B cell (primary cell): ENCODE measurements at places on chromosomes 3 and 15.

GRCh38 chr15:23532024-23532423 lies 33.5 kb upstream of the MKRN3 start:
- DNase-seq: no peak

GRCh38 chr3:190533511-190534281 lies 19.8 kb downstream of the IL1RAP start:
- DNase-seq: no peak

DNA sequence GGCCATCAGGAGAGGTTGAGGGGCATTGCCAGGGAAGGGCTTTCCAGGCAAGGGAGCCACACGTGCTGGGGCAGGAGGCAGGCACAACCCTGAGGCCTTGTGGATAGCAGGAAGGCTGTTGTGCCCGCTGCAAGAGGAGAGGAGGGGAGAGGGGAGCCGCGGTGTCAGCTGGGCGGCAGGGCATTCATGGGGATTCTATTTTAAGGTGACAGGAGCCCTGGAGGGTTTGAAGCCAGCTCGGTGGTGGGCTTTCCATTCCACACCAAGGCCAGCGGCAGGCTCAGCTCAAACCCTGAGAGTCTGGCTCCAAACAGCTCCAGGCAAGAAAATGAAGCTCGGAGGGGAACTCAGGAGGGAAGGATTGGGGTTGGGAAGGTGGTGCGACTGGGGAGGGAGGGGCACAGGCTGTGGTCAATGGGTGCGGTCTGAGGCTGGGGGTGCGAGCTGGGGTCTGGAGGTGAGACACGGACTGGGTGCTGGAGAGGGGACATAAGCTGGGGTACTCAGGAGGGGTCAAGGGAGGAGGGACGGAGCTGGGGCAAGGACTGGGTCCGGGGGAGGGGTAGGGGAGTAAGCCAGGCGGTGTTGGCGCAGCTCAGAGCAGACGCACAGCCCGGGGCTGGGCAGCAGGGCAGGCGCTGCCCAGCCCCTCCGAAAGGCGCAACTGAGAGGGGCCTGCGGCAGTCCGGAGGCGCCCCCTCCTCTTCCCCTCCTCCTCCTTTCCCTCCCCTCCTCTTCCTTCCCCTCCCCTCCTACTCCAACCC lies 43.4 kb downstream of the TPRA1 start:
- DNase-seq: peak; percentile 26

- DNase-seq: no peak
Observed at GRCh38 chr3:155032918-155033317, 47.2 kb upstream of the MME start.

DNA sequence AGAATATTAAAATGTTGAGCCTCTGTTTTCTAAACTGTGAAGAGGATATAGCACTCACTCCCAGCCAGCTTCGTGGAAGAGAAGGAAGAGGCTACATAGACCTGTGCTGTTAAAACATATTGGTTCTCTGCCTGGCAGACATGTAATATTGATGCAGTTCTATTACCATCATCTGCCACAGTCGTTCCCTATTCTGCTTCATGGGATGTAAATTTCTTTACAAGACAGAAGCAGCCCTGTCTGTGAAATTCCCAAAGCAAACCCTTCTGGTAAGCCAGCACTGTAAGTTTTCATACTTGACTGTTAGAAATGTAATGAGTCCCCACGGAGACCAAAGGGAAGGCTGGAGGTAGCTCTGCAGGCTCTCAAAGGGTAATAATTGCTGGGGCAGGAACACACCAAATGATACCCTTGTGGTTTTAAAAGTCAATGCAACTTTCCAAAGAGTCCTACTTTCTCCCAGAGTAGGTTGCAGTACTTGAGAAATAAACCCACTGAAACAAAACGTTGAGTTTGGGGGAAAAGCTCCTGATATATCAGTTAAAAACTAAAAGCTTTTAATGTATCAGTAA lies 129.9 kb upstream of the HES1 start:
- no peak for DNase-seq

DNA sequence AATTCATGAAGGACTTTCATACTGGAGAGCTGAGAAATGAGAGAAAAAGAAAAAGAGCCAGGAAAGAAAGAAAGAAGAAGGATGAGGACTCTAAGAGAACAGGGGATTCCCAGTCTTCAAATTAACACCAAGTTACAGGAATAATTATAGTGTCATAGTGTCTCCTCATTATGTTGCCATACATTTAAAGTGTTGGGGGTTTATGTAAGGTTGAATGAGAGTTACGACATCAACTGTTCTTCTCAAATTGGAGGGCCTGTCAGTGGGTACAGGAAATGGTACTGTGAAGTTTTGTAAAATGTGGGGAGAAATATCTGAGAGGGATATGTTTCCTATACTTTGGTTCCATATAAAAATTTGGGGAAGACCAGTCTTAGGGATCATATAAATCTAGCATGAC lies 12.3 kb upstream of the CD200 start:
- DNase-seq: no peak

DNA sequence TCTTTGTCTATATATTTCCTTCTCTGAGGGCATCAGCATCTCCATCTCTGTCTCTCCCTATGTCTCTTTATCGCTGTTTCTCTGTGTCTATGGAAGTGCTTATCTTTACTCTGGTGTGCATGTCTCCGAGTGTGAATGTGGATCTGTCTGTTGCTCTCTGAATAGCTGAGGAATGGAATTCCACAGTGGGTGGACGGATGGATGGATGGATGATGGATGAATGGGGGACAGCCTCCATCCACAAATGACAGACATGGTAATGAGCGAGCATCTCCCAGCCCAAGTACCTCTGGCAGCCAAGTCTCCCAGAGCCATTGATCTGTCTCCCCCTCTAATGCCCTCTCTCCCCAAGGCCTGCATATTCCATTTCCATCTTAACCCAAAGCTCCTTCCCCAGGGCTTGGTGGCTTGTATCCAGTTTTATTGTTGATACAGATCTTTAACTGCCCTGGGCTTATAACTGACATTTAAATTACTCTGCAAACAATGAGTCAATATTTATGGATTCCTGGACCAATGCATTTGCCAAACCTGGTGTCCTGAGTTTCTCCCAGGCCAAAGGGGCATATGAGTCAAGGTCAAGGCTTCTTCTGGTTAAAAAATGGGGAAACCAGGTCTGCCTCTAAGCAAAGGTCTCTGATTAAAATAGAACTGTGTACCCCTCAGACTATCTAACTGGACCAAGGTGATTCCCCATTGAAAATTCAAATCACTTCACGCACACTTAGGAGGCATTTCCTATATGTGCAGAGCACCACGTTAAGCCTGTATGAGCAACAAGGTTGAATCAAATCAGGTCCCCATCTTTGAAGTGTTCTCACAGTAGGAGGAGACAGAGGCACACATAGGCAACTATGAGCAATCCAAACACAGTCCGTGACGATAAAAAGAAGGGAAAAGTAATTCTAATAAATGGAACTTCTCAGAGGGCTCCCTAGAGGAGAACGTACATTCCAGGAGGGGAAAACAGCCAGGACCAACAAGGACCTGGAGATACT lies 109.9 kb downstream of the TLE3 start:
- DNase-seq: no peak

GRCh38 chr3:197878427-197878826 lies 71.6 kb upstream of the RPL35A start:
- no peak for DNase-seq

- DNase-seq: no peak
Observed at GRCh38 chr3:180829409-180830405, 82.8 kb upstream of the FXR1 start.

DNA sequence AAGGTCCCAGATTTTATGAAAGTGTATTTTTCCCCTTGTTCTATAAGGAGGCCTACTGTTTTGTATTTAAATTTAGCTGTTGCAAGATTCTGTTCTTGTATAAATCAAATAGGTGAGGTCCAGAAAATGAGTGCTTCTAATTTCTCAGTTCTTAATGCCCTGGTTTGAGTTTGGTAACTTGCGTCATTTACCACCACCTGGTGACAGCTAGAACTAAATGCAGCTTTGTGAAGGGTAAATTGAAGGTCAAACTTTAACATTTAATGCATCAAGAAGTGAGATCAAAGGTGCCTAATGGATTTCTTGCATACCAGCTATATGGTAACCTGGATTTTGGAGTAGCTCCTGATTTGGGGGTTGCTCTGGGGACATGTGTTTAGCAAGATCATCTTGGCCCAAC lies 50.7 kb upstream of the POLR2M start:
- peak; percentile 14 for DNase-seq

GRCh38 chr3:65837604-65838003 lies 201.1 kb downstream of the MAGI1 start:
- DNase-seq: no peak

GRCh38 chr3:152388631-152389030 lies 119.9 kb downstream of the MBNL1 start:
- DNase-seq: no peak

- no peak for DNase-seq
Observed at GRCh38 chr3:187520027-187520945, 149.9 kb downstream of the SST start.

GRCh38 chr3:127560051-127560787 lies 30.3 kb downstream of the TPRA1 start:
- DNase-seq: no peak

- no peak for DNase-seq
Observed at GRCh38 chr15:63452552-63453136, 51.7 kb upstream of the USP3 start.

- DNase-seq: no peak
Observed at GRCh38 chr15:72825829-72826228, 42.3 kb upstream of the ADPGK start.

GRCh38 chr15:60734851-60735250 lies 255.9 kb upstream of the ICE2 start:
- DNase-seq: no peak

GRCh38 chr15:45185903-45186770 lies 1.6 kb downstream of the SHF start:
- no peak for DNase-seq

- DNase-seq: no peak
Observed at GRCh38 chr3:53384465-53385423, 37.4 kb upstream of the DCP1A start.

DNA sequence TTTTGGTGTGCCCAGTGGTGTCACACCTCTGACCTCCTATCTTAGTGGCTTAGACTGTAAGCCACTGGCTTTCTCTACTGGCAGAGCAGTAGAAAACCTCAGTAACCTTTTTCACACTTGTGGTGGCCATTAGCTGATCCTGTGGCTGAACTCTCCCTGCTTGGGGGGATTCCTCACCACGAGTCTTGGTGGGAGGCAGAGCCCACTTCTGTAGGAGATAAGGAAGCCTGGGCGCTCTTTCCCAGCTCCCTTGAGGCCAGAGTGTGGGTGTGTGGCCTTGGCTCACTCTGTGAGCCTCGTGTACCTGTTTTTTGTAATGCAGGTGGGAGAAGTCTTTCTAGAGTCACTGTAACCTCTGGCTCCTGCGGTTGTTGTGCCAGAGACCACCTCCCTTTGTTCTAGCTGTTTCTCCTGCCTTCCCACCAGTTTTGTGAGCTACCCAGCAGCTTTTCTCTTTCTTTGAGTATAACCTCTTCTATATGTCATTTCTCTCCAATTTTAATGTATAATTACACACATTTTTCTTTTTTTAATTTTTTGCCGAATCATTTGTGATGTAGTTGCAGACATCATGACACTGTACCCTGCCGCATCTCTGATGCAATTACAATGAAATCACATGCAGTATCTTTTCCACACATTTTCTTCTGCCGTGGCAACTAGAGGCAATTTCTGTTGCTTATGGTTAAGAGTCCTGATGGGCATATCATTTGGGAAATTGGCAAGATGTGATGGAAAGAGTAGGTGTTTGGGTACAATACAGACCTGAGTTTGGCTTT lies 13.8 kb downstream of the XCR1 start:
- no peak for DNase-seq

DNA sequence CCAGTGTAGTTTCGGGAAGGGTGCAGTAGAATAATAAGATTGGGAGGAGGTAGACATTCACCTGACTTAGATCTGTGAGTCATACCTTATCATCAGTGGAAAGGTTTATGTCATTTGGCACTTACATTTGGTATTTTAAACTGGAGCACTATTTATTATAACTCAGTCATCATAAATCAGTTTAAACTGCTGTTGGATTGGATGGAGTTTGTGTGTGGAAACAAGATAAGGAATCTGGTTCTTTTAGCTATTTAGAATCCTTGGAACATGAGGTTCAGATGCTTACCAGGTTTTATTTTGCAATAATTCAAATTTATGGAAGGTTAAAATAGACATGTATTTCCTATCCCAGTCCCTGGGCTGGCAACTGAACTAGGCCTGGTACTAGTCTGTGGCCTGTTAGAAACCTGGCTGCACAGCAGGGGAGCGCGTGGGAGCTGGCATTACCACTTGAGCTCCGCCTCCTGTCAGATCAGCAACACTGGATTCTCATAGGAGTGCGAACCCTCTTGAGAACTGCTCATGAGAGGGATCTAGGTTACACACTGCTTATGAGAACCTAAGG lies 34.5 kb downstream of the ZFAND6 start:
- DNase-seq: no peak

DNA sequence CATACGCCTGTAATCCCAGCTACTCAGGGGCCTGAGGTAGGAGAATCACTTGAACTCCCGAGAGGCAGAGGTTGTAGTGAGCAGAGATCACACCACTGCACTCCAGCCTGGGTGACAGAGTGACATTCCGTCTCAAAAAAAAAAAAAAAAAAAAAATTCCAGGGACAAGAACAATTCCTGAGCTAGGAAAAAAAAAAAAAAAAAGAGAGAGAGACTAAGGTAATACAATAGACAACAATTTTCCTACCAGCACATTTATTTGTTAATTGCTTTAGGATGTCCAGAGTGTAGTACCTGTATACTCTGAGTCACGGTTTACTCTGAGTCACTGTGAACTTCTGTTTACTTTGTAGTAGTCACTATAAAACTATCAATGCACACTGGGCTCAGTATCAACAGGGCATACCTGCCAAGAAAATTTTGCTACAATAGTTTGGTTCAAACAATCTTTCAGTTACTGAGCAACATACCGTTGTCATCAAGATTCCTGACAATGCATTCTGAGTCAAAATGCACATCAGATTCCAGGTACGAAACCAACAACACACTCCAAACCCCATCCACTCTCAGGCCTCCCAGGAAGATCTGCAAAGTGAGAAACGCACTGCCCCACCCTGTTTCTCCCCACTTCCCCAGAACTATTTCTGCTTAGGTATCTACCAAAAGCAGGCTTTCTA lies 28.3 kb downstream of the IGF2BP2 start:
- no peak for DNase-seq
